SIG-M5 (cell line): ENCODE measurements at places on chromosomes 12 and 14.

DNA sequence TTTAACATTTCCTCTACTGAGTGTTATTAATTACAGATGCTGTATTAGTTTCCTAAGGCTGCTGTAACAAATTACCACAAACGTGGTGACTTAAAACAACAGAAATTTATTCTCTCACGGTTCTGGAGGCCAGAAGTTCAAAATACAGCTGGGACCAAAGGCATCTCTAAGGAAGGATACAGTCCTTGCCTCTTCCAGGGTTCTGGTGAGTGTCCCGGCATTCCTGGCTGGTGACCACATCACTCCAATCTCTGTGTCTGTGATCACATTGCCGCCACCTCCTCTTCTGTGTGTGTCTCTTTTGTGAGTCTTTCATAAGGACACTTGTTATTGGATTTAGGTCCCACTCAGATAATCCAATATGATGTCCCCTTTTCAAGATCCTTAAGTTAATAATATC, 85.1 kb upstream of the CCDC198 start:
- DNase-seq: no peak

- DNase-seq: no peak
Measured at GRCh38 chr12:40464121-40464520, 228.1 kb upstream of the CNTN1 start.

GRCh38 chr12:52756281-52756960, 20.7 kb downstream of the KRT76 start:
- no peak for DNase-seq

- no peak for DNase-seq
Measured at GRCh38 chr12:25372969-25373817, 122.5 kb upstream of the KRAS start.

DNA sequence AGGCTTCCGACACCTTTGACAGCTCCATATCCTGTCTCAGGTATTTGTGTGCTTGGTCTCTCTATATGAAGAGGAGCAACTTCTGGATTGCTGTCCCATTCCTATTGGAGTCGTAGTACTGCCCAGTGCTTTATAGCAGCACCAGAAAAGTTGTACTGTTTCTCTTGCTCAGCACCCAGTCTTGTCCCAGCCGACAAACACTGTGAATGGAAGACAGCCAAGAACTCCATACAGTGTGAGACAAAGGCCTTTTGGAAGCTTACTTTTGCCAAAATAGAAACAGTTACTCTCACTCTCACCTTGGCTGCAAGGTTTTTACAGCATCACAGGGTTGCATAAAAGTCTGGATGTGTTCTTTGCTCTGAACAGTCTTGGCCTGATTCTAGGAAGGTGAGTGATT, 105.3 kb downstream of the TGFB3 start:
- DNase-seq: no peak

- DNase-seq: no peak
Measured at GRCh38 chr14:89378119-89378518, 38.9 kb downstream of the FOXN3 start.

- DNase-seq: no peak
Measured at GRCh38 chr12:123971770-123972456, 718 bp downstream of the CCDC92 start.

DNA sequence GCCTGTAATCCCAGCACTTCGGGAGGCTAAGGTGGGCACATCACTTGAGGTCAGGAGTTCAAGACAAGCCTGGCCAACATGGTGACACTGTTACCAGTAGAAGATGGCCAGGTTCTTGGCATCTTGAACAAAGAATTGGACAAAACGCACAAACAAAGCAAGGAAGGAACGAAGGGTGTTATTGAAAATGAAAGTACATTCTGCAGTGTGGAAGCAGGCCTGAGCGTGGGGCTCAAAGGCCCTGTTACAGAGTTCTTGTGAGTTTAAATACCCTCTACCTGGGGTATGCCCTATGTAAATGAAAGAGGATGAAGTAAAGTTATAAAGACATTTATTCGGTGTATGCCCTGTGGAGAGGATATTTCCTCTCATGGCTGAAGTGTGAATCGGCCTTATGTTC, 20.8 kb upstream of the CDK17 start:
- DNase-seq: no peak

- no peak for DNase-seq
Measured at GRCh38 chr12:25725470-25725869, 172.4 kb upstream of the LMNTD1 start.

DNA sequence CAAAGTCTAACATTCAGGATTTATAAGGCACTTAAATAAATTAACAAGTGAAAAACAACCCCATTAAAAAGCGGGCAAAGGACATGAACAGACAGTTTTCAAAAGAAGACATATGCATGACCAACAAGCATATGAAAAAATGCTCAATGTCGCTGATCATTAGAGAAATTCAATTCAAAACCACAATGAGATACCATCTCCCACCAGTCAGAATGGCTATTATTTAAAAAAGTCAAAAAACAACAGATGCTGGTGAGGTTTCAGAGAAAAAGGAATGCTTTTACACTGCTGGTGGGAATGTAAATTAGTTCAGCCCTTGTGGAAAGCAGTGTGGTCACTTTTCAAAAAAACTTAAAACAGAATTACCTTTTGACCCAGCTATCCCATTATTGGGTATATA, 60.7 kb upstream of the BDKRB2 start:
- no peak for DNase-seq

GRCh38 chr12:120497524-120498150, 1.7 kb downstream of the DYNLL1 start:
- DNase-seq: no peak

DNA sequence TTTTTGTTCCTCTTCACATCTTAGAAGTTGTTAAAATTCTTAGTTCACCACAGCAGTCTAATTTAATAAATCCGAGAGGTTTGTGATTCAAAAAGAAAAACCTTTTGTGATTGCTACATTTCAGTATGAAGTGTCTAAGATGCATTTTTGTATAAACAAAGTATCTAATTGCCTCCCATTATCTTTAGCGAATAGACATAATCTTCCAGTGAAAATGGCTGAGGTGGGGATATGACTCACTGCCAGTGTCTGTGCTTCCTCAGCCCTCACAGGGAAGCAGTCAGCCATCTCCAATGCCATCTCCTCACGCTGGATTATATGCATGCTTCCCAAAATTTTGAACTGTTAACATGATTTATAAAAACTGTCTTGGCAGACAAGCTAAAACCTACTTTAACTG, 7.6 kb downstream of the GCH1 start:
- no peak for DNase-seq

- DNase-seq: no peak
Measured at GRCh38 chr12:115404761-115405470, 720.9 kb upstream of the TBX3 start.

DNA sequence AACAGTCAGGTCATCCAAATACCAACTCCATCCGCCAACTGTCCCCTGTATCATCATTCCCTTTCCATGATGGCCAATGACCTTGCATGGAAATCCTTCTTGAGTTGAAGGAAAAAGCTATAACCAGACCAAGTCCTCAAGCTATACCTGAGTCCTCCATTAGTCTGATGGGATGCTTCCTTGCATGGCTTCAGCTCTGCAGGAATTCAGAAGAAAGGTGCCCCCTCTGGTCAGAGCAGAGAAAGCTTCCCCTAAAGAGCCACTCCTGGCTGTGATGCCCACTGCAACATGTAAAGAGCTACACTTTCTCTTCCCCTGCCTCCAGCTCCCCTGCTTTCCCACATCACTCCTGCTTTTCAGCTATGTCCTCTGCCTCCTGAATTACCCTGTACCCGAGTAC, 43.1 kb upstream of the FKBP4 start:
- no peak for DNase-seq

GRCh38 chr12:10073261-10073660, 25.5 kb downstream of the CLEC1A start:
- no peak for DNase-seq

DNA sequence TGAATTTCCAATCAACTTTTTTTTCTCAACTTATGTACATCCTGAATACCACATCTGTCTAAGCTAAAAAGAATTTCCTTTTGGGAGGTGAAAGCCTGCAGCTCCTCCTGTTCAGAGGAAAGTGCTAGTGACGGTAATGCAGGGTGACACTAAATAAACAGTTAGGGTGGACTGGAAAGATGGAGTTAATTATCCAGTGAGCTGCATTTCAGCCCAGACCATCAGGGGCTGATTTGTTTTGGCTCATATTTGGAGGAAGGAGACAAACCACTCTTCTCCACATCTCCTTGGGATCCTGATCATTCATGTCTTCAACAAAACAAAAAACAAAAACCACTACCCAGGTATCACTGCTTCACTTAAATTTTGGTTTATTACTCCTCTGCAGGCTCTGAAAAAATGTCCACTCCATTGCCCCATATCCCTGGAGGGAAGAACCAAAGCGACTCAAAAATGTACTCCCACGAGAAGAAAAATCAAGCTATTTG, 5.1 kb upstream of the SIX1 start:
- no peak for DNase-seq

- DNase-seq: no peak
Measured at GRCh38 chr12:129466499-129466898, 437.3 kb downstream of the TMEM132D start.

DNA sequence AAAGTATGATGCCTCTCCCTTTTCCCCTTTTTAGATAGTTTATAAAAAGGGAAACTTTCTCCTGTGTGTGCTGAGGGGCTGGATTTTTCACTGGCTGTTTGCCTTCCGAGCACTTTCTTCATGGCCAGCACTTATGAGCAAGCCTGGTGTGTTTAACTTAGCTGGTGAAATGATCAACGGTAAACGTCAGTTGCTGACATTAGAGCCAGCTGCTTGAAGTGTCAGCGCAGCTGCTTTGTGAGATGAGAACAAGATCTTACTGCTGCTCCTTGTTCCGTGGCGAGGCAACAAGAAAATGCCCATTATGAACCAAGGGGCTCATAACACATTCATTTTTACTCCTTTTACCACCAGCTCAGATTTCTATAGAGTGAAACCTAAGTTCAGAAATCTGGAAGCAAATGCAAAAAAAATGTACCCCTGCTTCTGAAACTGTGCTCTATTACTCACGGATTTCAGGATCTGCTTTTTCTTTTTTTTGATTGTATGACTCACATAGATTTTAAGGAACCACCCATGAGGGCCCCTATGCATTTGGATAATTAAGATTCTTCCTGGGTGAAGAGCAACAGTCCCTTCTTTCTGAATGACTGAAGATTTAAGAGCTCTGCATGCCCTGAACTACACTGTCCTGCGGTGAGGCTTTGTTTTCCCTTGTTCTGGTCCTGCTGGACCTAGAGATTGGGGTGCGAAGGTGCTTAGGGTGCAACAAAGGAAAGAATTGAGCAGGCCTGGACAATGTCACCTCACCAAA, 74.3 kb upstream of the CPM start:
- peak; percentile 58 for DNase-seq

- no peak for DNase-seq
Measured at GRCh38 chr12:111093428-111094142, 173.2 kb upstream of the MYL2 start.

- DNase-seq: no peak
Measured at GRCh38 chr12:58633479-58633878, 286.8 kb downstream of the LRIG3 start.

DNA sequence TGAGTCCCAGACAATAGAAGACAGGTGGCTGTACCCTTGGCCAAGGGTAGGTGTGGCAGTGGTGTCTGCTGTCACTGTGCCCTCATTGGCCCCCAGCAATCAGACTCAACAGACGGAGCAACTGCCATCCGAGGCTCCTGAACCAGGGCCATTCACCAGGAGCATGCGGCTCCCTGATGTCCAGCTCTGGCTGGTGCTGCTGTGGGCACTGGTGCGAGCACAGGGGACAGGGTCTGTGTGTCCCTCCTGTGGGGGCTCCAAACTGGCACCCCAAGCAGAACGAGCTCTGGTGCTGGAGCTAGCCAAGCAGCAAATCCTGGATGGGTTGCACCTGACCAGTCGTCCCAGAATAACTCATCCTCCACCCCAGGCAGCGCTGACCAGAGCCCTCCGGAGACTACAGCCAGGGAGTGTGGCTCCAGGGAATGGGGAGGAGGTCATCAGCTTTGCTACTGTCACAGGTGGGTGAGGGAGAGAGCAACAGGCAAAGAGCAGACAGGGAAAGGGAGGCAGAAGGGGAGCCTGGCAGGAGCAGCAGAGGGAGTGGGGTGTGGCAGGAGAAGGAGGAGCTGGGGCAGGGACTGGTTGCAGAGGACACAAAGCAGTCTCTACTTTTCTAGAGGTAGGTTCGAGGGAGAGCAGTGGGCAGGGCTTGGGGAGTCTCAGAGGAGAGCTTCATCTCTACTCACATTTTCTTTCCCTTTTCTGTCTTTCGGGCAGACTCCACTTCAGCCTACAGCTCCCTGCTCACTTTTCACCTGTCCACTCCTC, 452 bp downstream of the INHBE start:
- no peak for DNase-seq

- no peak for DNase-seq
Measured at GRCh38 chr14:22099942-22100763, 426.5 kb upstream of the OR4E1 start.

GRCh38 chr14:105061428-105062047, 3.7 kb downstream of the GPR132 start:
- DNase-seq: no peak

DNA sequence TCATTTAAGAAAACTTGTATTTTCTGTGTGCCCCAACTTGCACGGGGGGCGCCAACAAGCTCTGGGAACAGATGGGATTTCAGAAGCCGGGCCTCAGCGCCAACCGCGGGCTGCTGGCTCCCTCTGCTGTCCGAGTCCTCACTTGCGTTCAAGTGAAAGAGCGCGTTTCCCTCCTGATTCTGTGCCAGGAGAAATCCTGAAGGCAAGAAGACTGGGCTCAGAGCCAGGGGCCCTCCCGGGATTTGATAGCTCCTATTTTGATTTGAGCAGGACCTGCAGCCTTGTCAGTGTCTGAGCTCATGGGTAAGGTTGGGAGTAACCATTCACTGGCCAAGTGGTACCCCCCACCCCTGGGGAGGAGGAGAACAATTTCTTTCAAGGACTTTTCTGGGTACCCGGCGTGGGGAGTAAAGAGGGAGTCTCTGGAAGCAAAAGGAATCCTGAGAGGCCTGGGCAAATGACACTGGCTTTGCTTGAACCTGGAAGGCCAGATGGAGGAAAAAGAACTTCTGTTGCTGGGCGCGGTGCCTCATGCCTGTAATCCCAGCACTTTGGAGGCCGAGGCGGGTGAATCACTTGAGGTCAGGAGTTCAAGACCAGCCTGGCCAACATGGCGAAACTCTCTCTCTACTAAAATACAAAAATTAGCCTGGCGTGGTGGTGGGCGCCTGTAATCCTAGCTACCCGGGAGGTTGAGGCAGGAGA, 179.0 kb upstream of the RGS6 start:
- no peak for DNase-seq

GRCh38 chr12:44847403-44847802, 28.7 kb downstream of the NELL2 start:
- DNase-seq: no peak

- DNase-seq: no peak
Measured at GRCh38 chr12:87596636-87597035, 432.6 kb downstream of the C12orf50 start.

GRCh38 chr12:127898616-127899015, 368.4 kb upstream of the TMEM132C start:
- DNase-seq: no peak

GRCh38 chr12:72209086-72209485, 63.1 kb upstream of the TRHDE start:
- no peak for DNase-seq
